Stimulated activated CD8-positive, alpha-beta memory T cell treated with anti-CD3 and anti-CD28 coated beads, Interleukin-15, amount 100 ng/mL, for 24 hours (primary cell): ENCODE measurements at places on chromosomes 2 and 18.

- DNase-seq: no peak
Observed at GRCh38 chr2:107808959-107809358, 17.7 kb upstream of the RGPD4 start.

DNA sequence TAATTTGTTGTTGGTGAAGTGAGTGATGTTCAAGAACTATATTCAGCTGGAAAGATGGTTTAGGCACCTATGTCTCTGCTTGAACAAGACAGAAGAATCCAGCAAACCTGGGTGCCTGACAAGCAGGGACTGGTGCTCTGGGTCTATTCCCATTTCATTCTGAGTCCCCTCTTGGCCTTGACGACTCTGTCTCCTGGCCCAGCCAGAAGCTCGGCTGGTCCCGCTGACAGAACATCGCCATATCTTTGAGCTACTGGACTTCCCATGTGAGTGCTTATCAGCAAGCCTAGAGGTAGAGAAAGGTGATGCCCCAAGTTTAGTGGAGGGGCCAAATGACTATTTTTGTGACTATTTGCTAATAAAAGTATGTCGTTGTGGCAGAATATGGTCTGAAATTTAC lies 48.2 kb downstream of the SDC1 start:
- DNase-seq: no peak

- DNase-seq: no peak
Observed at GRCh38 chr2:227849906-227850305, 21.5 kb upstream of the DAW1 start.

DNA sequence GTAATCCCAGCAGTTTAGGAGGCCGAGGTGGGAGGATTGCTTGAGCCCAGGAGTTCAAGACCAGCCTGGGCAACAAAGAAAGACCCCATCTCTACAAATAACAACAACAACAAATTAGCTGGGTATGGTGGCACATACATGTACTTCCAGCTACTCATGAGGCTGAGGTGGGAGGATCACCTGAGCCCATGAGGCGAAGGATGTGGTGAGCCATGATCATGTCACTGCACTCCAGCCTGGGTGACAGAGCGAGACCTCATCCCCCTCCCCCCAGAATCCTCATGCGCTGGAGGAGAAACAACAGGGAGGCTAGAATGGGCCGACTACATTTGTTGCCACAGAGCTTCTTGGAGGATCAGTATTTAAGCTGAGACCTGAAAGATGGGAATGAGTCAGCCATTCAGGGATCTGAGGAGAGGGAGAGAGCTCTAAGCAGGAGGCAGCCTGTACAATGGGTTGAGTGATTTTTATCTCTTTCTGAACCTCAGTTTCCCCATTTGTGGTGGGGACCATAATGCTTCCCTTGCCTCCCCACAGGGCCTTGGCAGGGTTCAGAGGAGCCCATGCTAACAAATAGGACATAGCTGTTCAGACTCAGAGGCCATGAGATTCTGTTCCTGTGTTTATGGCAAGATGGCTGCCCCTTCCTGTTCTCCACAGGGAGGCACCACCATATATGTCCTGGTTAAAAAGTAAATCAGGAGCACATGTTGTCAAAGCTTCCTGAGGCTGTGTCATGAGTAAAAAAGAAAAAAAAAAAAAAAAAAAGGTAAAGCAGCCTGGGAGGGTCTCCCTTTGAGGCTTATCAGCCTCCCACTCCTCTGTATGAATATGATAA lies 131.4 kb upstream of the HAAO start:
- DNase-seq: no peak

DNA sequence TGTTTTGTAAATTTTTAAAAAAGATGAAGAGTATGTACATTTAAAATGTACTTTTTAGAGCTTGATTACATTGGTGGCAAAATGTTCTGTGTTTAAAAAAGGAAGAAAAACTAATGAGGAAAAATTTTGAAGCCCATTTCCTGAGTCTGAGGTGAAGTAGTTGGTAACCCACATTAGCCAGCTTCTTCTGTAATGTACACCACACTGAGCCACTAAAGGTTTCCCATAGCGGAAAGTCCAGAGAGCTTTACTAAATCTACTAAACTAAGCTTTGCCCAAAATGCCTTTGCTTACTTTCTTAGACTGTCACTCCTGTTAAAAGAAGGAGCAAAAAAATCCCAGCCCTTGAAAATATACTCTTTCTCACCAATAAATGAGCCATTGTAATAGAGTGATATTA lies 804.8 kb upstream of the ZEB2 start:
- DNase-seq: no peak

GRCh38 chr2:236795861-236796219 lies 226.2 kb downstream of the ACKR3 start:
- no peak for DNase-seq

GRCh38 chr2:181812106-181812743 lies 79.3 kb upstream of the ITPRID2 start:
- no peak for DNase-seq

- DNase-seq: no peak
Observed at GRCh38 chr2:12412898-12413305, 303.8 kb upstream of the TRIB2 start.

DNA sequence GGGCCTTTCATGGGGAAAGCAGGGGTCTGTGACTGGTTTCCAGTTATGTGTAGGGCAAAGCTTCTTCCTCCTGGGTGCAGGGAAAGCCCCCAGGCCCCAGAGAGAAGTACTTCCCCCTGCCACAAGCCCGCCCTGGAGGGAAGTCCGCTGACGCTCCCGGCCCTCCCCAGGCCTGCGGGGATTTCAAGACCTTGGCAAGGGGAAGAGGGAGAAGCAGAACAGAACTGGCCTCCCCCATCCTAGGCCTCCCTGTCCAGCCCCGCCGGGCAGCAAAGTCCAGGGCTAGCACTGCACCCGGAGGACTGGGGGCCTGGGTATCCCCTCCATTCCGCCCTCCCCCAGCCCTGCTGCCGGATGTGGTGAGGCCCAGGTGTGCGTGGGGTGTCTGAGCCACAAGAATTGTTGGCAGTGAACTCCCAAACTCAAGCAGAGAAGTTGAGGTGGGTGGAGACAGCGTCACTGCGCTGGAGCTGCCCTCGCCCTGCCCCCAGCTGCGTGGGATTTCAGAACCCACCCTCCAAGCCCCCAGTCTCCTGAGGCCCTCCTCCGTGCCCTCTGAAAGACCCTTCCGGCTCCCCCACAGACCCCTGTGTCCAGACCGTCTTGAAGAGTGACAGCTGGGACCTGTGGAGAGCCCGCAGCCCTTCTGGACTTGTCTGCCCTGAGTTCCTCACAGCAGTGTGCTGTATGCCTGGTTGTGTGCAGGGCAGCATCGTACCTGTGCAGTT lies 1.1 kb upstream of the DUSP2 start:
- no peak for DNase-seq

DNA sequence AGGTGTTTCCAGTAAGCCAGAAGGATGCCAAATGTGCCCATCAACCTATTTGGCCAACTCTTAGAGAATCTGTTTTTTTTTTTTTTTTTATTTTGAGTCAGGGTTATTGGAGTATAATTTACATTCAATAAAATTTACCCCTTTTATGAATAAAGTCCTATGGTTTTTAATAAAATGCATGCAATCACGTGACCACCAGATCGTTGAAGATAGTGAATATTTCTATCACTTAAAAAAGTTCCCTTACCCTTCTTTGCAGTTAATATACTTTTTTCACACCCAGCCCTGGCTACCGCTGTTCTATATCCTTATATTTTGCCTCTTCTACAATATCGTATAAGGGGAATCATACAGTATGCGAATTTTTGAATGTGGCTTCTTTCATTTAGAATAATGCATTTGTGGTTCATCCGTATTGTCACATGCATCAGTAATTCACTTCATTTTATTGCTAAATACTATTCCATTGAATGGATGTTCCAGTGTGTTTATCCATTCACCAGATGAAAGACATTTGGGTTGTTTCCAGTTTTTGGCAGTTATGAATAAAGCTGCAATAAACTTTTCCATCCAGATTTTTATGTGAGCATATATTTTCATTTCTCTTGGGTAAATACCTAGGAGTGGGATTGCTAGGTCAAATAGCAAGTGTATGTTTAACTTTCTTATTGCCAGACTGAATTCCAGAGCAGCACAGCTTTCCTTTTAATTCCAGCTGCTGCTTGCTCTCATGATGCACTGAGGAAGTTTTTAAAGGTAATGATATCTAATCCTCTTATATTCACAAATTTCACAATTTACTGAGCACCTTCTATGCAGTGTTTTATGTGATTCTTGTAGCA lies 156.3 kb upstream of the NT5C1B start:
- no peak for DNase-seq

DNA sequence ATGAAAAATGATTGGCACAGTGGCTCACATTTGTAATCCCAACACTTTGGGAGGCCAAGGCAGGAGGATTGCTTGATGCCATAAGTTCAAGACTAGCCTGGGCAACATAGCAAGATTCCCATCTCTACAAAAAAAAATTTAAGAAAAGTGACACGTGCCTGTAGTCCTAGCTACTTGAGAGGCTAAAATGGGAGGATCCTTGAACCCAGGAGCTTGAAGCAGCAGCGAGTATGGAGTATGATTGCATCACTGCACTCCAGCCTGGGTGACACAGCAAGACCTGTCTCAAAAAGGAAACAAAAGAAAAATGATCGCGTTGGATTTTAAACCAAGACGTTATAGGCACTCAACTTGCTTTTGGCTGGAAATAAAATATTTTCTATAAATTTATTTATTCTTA lies 37.8 kb upstream of the CREB1 start:
- DNase-seq: no peak

DNA sequence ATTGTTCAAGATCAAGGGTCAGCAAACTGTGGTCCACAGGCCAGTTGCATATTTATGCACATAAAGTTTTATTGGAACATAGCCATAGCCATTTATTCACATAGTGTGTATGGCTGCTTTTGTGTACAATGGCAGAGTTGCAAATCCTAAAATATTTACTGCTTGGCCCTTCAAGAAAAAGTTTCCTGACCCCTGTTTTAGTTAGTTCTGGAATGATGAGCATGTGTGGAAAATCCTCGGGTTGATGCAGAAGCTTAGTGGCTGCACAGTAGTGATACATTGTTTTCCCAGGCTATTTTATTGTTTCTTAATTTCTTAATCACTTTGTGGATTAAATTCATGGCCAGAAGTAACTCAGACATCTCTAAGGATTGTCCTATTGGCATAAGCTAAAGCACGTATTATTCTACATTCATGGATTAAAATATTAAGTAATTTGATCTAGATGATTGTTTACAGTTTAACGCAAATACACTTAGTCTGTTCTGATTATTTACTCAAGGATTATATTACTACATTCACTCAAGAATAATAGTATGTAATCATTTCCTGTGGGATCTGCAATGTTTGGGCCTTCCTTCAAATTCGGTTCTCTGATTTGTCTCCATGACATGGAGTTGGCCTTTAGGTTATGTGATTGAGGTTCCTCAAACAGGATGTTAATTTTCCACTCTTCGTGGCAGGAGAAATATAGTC lies 165.5 kb downstream of the TMEM247 start:
- DNase-seq: no peak

DNA sequence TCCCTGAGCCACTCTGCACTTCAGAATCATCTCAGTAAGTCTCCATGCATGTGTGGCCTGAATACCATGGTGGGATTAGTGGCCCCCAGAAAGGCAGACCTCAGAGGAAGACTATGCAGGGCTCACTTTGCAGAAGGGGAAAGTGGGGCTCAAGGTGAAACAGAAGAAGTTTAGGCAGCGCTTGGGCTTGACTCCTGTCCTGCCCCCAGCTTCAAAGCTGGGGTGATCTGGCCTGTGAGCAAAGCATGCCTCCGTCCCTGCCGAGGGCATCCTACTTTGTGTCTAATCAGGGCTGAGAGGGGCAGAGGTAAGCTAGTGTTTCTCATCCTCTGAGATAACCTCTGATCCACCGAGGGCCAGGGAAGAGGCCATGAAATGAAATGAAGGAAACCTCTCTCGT lies 7.9 kb downstream of the CAPN13 start:
- DNase-seq: no peak

DNA sequence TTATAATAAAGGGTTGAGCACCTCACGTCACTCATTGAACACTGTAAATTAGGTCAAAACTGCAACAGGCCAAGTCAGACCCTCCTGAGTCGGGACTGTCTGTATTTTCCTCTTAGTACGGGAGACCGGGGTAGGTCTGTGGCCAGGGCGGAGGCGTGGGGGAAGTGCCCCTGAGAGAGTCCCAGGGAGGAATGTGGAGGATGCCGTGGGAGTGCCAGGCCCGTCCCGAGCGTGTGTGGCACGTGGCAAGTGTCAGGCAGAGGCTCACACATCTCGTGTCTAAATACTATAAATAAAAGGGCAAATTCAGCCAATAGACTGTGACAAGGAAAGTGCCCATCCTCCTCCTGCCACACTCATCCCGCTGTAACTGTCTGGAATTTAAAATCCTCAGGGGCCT lies 6.3 kb upstream of the HDAC4 start:
- no peak for DNase-seq

DNA sequence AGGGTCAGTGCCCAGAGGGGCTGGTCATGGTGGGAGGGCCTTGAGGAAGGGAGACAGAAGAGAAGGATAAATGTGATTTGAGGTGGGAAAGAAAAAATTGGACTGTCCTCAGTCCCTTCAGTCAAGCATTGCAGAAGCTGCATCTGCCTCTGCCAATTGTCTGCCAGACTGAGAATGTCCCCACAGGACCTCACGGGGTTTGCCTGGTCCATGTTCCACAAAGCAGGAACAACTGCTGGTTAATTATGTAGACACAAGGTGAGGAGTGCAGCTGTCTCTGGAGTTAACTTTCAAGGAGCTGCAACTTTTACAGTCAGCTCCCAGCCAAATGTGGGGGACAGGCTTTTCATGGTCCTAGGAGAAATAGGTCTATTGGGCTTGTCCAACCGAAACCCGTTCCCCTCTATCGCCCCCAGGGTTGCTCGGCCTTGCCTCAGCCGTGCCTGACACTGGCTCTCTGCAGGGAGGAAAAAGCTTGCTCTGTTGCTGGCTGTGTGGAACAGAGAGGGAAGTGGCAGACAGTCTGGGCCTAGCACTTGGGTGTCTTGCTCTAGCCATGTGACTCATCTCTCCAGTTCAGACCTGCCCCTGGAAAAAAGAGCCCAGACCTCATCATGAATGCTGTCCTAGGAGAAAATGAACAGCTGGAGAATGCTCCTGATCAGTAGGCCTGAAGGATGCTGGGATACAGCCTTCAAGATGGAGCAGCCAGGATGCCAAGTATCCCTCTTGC lies 31.1 kb upstream of the PAX8 start:
- DNase-seq: no peak

GRCh38 chr2:47299555-47299954 lies 103.4 kb upstream of the MSH2 start:
- DNase-seq: no peak

DNA sequence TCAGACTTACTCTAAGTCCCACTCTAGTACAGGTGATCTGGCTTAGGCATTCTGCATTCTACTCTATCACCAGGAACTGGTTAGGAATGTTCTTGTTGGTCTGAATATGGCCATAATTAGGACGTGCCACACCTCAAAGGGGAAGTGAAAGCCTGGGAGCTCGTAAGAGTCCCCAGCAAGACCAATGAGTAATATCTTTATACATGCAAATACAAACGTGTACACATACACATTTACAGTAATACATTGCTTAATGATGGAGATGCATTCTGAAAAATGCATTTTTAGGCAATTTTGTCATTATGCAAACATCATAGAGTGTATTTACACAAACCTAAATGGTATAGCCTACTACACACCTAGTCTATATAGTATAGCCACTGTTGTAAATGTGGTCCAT lies 19.5 kb upstream of the ERCC3 start:
- DNase-seq: no peak

GRCh38 chr2:240912878-240913809 lies 7.0 kb downstream of the CROCC2 start:
- DNase-seq: no peak
